ENCODE measurements at places on chromosomes 1 and 21.

DNA sequence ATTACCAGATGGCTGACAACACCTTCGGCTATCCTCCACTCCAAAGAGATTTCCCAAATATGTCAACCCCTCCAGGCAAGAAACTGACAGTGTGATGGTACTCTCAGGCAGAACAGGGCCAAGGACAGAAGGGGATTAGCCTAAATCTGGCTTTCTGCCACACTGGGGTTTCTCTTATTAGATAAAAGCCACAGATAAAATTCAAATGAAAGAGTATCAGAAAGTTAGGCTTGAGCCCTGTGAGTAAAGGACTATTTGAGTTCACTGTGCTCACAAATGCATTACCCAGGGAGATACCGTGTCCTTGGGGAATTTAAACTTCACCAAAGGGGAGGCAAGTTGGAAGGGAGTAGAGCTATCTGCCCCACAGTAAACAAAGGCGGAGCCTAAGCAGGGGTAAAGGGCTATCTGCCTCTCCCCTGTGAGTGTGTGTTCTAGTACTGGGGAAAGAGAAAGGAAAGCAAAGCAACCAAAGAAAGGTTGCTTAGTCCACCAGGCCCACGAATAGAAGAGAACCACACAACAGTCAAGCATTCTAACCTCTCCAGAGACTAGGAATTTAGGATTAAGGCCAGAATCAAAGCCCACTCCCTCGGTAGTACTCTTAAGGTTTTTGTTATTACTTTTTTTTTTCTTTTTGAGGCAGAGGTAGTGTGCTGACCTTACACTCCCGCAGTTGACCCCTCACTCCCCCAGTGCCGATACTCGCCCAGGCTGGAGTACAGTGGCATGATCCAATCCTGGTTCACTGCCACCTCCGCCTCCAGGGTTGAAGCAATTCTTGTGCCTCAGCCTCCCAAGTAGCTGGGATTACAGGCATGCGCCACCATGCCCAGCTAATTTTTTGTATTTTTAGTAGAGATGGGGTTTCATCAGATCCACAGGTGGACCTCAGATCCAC, 12.7 kb downstream of the TPM3 start:
- no peak for DNase-seq

- DNase-seq, result no peak
Measured at GRCh38 chr1:168752171-168752832, 23.3 kb upstream of the DPT start.

DNA sequence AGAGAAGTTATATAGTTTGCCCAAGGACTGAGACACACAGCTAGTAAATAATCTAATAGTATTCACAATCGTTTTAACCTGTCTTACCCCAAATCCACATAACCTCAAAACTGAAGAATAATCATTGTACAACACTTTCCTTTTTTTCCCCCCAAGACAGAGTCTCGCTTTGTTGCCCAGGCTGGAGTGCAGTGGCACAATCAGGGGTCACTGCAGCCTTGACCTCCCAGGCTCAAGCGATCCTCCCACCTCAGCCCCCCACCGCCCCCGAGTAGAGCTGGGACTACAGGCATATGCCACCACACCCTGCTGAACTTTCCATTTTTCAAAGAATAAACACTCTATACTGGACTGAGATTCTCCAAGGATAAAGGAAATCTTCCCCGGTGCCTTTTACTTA, 28.7 kb upstream of the NBL1 start:
- DNase-seq, result no peak

DNA sequence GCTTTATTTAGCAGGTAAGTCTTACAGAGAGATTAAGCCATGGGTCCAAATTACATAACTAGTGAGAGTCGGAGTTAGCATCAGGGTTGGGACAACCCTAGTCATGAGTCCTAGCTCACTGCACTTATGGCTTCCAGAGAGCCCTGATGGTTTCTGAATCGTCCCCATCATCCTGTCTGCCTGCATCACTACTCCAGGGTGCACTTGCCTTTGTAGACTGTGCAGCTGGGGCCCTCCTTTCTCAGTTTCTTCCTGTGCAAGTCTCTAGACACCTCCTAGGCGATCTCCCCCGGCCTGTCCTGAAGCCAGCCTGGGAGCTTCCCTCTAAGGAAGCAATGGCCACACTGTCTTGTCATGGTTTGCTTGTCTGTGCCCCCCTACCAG, 37.1 kb downstream of the KIAA0040 start:
- DNase-seq, result no peak

DNA sequence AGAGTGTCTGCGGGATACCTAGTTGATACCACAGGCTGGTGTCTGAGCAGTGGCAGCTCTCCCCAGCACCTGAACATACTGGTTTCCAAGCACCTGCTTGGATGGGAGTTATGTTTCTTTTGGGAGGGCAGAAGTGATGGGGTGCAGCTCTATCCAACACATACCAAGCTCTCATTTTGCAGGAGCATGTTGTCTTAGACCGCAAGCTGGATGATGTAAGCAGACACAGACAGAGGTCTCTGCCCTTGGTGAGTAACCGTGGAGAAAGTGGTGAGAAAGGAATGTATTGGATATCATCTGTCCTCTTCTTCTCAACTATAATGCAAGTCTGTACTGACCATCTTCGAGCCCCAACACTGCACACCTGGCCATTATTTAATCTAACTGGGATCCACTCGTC, 37.4 kb downstream of the ZNF496 start:
- DNase-seq, result no peak

DNA sequence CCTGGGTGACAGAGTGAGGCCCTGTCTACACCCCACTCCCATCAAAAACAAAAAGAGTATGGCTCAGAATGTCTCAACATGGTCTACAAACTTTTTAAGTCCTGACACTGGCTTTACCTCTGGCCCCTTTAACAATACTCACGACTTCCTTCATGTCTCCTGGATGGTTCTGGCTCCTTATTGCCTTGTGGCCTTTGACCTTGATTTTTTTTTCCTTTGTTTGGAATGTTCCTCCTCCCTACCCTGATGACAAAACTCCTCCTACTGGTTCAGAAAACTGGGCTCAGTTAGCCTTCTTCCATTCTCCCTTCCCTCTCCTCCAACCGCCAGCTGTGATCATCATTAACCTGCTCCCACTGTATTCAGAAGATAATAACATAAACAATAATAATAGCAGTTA, 4.6 kb upstream of the SOAT1 start:
- no peak for DNase-seq

GRCh38 chr1:199089393-199090122, 450.7 kb downstream of the PTPRC start:
- DNase-seq, result no peak

DNA sequence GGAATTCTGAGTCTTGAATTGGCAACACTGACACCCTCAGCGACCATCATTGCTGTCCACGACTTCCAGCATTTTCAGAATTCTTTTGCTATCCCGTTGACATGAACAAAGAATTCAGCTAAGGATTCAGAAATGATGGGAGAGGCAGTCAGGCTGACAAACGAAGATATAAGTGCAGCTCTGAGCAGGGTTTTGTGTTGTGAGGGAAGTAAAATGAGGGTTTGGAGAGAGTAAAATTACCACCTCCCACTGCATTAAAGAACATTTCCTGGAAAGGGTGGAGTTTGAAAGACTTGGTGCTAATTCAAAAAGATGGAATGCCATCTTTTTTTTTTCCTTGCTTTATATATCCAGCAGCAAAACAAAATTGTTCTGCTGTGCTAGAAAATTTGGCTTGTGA, 4.9 kb upstream of the ELK4 start:
- no peak for DNase-seq

DNA sequence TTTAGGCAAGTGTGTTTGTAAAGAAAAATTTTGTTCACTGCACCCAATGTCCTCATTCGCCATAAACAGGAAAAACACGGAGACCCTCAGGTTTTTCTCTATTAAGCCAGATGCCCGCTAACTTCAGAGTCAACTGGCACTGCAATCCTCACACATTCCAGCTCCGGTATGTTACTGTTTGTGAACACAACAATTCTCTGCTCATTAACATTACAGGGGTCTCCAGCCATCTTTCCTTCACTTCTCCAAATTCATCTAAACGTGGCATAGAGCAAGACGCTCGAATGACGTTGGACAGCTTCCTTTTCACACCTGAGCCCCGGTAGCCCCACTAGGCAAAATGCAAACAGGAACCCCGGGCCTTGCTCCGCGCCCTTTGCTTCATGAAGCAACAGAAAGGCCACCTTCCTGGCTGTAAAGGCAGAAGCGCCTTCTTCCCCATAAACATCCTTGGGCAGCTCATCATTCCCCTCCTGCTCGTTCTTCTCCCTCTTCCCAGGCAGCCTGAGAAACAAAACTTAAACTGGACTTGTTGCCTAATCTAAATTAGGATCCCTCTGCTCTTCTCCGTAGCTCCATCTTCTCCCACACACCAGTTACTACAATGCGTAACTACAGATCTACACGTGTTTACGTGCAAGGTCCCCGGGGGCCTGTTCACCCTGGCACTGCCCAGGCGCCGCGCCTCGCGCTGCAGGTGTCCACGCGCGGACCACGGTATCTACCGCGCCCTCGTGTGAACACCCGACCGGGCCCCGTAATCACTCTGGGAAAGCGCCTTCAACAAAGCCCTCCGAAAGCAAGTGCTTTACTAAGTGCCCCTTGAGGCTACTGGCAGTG, 1.2 kb downstream of the LBR start:
- DNase-seq, result no peak

DNA sequence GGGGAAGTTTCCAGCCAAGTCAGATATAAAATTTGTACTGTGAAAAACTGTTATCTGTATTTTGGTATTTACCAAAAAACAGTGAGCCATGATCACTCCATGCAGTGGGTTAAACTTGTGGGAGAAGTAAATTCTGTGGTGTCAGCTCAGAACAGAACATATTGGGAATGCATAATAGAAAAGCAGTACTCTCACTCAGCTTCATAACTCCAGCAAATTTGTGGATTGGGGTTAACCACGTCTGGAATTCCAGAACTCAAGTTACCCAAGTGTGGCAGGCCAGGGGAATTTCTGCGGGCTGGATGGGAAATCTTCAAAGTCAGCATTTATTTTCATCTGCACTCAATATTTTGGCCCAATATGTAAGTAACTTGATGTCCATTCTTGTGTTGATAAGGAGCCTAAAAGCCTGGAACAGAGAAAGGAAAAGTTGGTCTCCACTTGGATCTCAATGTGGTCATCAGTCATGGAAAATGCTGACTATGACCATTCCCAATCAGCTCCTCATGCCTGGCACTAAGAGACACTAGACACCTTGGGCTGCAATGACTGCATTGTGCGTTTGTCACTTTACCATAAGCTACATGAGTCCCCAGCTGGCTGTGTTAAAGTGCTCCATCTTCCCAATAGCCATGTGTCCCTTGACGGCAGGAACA, 39.1 kb upstream of the ENAH start:
- DNase-seq, result no peak

DNA sequence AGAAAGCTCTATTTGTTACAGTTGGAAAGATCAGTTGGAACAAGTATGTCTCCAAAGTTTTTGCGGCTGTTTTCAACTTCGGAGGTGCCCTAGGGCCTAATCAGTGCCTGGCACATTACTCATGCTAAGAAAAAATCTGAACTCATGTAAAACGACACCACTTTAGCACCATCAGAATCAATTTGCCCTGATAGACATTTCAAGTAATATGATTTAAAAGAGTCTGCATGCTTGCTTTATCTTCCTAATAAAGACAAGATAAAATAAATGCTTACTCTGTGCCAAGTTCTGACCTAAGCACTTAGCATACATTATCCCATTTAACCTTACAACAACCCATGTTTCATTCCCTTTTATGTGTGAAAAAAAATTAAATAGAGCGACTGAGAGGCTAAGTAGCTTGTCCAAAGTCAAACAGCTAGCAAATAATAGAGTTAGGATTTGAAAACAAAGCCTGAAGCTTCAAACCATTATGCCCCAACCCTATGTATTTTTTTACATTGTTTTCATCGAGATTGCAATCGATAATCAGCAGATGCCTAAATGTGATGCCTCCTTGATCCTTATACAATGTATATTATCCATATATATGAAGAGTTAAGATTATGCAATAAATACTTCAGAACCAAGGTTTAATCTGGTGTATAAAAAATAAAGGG, 91.3 kb downstream of the DENND1B start:
- DNase-seq, result peak; percentile 17

GRCh38 chr1:102588536-102588935, 519.8 kb downstream of the COL11A1 start:
- no peak for DNase-seq

- DNase-seq, result no peak
Measured at GRCh38 chr1:205920861-205921569, 22.2 kb downstream of the SLC26A9 start.

DNA sequence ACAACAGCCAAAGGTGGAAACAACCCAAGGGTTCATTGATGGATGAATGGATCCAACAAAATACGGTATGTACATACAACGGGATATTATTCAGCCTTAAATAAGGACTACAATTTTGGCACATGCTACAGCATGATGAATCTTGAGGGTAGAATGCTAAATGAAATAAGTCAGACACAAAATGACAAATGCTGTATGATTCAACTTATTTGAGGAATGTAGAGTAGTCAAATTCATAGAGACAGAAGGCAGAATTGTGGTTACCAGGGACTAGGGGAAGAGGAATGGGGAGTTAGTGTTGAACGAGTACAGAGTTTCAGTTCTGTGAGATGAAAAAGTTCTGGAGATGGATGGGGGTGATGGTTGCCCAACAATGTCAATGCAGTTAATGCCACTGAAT, 118.0 kb upstream of the PAXBP1 start:
- DNase-seq, result no peak

DNA sequence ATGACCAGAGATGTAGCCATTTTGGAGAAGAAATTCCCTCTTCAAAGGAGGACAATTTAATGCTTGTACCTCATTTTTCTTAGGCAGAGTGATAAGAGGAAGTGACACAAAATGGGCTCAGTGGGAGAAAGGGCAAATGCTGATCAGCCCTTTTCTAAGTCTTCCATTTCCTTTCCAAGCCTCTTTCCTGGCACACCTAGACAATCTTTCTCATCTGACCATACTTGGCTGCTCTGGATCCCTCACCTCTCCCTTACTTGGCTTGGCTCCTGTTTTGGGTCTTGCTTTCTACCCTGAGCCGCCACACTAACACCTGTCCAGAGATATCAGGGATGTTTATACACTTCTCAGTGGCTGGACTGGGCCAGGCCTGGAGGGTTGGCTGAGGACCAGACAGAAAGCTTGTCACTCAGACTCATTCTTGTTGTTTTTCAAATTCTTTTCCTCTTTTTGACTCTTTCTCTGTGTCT, 13.1 kb downstream of the TXNIP start:
- DNase-seq, result no peak

GRCh38 chr1:34009340-34009985, 145.6 kb downstream of the HMGB4 start:
- no peak for DNase-seq

- no peak for DNase-seq
Measured at GRCh38 chr21:38834725-38835124, 29.0 kb downstream of the ETS2 start.

Data from urinary bladder (tissue), 4 donors.